Stimulated activated CD4-positive, alpha-beta T cell treated with anti-CD3 and anti-CD28 coated beads, Interleukin-1b, Interleukin-23, amount 100 ng/mL, for 4 hours (primary cell): ENCODE measurements at places on chromosomes 6 and 20.

DNA sequence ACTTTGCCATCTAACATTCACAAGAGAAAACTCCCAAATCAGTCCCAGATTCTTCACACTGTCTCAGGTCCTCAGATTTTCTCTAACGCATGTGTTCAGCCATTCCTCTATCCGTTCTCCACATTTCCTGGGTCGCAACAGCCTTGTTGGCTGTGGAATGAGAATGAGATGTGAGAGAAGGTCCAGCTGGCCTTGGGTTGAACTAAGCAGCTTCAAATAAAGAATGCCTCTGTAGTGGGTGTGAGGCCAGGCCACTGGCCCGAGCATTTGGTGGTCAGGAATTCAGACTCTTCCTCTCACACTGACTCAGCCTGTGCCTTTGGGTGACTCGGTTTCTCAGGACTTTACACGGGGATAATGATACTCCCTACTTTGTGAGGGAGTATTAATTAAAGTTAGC lies 73.8 kb upstream of the CCN6 start:
- DNase-seq, result no peak

- no peak for DNase-seq
Observed at GRCh38 chr6:25013246-25013645, 77.5 kb upstream of the RIPOR2 start.

DNA sequence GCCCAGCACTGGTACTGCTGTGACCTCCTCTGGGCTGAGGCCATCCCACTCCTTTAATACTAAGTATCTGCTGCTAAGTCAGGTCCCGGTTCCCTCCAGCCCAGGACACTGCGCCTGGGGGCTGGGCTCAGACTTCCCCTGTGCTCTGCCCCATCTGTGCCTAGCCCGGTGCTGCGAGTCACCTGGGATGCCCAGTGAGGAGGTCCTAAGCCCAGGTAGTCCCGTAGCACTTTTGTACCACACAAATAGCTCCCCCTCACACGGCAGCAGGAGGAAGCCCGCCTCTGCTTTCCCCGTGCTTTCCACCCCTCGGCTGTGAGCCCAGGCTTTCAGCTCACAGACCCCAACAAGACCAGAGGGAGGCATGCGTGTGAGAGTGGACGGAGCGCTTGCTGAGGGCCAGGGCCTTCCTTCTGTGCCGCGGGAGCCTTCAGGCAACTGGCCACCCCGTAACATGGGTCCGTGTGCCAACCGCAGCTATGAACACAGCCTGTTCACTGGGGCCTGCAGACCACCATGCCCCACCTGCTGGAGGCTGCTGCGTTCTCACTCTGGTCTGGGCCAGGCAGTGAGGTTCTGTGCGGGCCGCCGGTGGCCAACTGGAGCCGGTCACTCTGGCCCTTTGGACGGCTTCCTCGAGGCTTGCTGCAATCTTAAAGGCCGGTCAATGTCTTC lies 79.9 kb upstream of the MPC1 start:
- DNase-seq, result no peak

- no peak for DNase-seq
Observed at GRCh38 chr6:36285187-36285671, 15.4 kb downstream of the PNPLA1 start.

- DNase-seq, result no peak
Observed at GRCh38 chr6:157456524-157456829, 75.5 kb downstream of the ZDHHC14 start.

- no peak for DNase-seq
Observed at GRCh38 chr6:121857551-121857950, 422.1 kb downstream of the GJA1 start.

- DNase-seq, result no peak
Observed at GRCh38 chr6:14375930-14376329, 258.4 kb downstream of the CD83 start.

- no peak for DNase-seq
Observed at GRCh38 chr20:4835244-4836177, 113.8 kb downstream of the PRND start.

DNA sequence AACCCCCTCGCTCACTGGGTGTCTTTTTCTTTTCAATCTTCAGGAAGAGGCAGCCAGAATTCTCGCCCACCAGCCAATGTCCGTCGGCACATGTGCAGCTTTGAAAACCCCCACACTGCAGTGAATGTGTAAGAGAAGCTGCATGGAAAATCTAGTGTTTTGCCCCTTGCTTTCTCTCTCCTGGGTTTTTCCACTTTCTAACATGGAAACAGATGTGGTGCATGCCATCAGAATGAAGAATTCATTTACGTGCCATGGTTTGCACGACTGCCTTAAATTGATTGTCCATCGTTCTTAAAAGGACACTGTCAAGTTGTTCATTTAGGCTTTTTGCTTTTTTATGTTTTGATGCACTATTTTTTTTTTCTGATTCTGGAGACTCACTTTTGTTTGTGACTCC lies 117.1 kb upstream of the RAB32 start:
- no peak for DNase-seq

DNA sequence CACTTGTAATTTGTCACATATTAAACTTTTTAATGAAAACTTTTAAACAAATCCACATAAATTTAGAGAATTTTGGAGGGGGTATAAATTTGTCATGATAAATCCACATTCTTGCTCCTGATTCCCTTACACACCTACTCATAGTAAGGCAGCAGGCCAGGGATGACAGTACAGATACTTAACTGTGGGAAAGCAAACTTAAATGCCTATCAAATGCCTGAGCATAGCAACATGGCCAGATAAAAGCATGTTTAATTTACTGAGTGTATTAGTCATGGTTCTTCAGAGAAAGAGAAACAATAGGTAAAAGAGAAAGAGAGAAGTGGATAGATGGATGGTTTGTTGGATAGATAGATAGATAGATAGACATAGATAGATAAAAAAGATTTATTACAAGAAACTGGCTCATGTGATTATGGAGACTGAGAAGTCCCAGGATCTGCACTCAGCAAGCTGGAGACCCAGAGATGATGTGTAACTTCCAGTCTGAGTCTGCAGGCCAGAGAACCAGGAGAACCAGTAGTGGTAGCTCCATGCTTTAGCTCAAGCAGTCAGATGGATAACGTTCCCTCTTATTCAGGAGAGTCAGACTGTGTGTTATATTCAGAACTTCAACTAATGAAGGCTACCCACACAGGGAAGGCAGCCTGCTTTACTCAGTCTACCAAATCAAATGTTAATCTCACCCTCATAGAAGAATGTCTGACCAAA lies 15.9 kb upstream of the ADGRF1 start:
- DNase-seq, result no peak

DNA sequence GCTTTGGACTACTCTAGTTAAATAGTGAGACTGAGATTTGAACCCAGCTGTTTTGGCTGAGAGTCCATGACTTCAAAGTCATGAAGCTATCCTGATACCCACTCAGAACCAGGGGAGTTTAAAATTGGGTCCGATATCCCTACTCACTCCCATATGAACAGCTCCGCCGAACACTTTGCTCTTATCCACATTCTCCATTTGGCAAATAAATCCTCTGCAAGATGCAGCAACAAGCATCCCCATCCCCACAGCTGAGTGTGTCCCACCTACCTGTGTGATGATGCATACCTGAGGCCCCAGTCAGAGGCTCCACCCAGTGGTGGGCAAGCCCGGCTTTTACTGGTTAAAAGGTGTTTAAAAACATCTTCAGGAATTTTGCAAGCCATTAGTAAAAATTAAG lies 108.3 kb upstream of the SLC24A3 start:
- DNase-seq, result no peak

GRCh38 chr6:39240155-39240757 lies 11.0 kb upstream of the KCNK5 start:
- DNase-seq, result no peak

DNA sequence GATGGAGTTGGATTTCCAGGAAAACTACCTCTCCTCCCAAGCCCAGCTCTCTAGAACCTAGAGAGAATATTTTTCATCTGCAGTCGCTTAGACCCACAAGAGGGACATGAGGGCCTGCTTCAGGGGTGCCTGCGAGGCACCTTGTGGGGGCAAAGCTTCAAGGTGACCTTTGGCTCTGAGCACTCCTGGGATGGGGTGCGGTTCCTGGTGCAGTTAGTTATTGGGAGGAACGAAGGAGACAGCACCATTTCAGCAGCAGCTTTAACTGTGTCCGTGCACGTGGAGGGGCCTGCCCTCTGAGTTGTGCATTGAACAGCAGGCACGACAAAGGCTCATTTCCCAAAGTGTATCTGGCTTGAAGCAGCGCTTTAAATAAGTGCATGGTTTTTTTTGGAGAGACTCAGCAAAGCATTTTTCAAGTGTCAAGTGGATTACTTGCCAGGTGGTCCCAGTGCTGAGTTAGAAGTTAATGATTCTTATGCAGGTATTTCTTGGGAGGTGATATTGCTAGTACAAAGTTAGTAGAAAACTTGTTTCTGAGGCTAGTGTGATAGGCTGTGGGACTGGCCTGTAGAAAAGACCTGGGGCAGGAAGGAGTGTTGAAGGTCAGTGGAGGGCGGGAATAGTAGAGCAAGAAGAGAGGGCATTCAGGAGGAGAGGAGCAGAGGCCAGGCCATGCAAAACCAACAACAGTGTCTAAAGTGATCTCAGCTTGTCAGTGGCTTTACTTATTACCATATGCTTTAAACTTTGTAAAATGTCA lies 3.8 kb downstream of the IGF2R start:
- no peak for DNase-seq

DNA sequence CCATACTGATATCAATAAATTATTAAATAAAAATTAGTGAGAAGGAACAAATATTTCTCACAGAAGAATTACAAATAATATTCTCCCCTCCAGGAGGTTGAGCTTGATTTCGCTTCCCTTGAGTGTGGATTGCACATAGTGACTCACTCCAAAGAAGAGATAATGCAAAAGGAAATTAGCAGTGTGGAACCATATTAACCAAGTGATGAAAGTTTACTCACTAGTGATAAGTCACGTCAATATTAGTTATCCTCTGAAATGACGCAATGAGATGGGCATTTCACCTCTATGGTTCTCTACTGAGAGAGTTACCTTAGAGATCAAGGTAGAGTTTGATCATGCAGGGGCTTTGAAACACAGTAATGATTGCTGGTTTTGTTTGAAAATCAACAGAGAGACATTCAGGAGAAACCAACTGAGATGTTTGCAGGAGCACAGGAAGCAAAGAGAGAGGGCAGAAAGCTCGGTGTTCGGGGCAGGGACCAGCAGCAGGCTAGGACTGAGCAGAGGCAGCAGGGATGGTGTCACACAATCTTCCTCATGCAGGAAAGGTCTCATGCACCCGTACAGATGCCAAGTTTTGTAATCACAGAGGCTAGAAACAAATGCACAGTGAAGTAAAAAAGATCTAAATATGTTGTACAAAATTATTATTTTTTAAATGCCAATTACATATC lies 634.5 kb downstream of the QKI start:
- DNase-seq, result no peak

DNA sequence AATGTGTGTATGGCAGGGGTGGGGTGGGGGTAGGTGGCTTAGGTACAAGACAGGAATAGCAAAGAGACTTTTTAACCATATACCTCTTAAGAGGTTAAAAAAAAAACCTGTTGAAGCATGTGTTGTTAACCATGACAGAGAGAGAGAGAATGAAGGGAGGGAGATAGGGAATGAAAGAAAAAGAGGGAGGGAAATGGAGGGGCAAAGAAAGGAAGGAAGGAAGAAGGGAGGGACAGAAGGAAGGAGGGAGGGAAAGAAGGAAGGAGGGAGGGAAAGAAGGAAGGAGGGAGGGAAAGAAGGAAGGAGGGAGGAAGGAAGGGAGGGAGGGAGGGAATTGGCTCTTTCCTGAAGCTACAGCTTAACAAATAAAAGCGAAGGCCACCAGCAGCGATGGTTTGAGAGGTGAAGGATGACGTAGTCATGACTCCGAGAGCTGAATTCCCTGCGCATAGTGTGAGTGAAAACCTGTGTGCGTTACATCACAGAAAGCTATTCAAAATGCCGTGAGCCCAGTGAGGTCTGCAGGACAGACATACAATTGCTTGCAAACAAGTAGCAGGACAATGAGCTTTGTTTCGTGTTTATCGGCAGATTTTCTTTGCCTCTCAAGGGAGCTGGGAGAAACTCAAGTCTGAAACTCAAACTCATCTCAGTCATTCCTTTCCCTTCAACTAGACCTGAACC lies 88.6 kb upstream of the NEDD9 start:
- no peak for DNase-seq

DNA sequence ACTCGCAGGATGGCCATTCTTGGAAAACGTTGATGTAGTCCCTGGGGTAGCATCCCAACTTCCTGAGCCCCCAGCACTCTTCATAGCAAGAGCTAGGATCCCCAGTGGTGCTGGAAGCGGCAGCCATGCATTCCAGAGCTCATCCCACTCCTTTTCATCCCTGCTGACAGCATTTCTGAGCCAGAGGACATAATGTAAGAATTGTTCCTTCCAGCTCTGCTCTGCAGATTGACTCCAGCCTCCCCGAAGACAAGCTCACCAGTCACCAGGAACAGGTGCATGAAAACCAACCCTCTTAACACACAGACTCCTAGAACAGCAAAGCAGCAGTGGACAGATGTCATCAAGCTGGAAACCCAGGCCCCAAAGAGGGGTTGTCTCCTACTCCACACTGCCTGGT lies 3.8 kb downstream of the SLC13A3 start:
- no peak for DNase-seq

DNA sequence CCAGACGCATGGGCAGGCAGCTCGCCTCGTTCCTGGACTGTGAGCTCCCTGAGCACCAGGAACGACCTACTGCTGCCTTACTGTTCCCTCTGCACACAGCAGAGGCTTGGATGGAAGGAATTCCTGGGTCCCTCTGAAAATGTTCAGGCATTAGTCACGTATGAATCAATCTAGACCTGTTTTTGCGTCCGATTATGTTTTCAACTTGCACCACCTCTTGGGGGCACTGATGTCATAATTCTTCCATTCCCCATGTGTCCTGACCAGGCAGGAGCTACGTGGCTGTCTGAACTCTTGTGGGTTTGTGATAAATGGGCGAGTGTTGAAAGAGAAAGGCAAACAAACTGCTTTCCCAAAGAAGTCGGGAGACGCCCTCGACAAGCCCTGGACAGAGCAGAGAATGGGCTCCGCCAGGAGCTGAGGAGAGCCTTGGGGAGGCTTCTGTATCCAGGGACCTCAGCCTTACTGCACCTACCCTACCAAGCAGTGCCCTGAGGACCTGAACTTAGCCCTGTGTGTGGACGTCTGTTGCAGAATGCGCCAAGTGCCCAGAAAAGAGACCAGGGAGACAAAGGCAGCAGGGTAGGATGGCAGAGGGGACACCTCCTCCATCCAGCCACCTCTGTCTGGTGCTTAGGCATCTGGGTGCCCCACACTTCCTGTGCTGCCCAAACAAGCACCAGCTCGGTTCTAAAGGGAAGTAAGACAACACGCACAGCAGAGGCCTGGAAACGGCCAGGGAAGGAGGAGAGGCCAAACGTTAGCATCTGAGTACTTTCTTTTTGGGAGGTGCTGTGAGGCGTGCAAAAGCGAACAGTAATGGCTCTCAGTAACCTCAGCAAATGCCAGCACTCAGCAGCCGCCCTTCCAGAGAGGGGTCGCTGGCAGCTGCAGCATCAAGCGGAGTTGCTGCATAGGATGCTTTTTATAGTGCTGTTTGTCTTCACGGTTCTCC lies 124.2 kb downstream of the LY86 start:
- DNase-seq, result no peak

- DNase-seq, result no peak
Observed at GRCh38 chr6:83685481-83685880, 23.4 kb downstream of the SNAP91 start.
